ENCODE measurements at places on chromosomes 2 and 18.
A peak's percentile ranks its signal among the peaks of the same experiment; 100 is the strongest.

- no peaks in the 10 kb centered on the region for H3K27me3 ChIP-seq
- H3K4me1 ChIP-seq: no peaks in the 10 kb centered on the region
- no peaks in the 10 kb centered on the region for H3K36me3 ChIP-seq
- H3K27ac ChIP-seq: peak overlapping the region; percentile 74
- no peak for DNase-seq
Measured at GRCh38 chr18:26457611-26458353, 90.6 kb downstream of the KCTD1 start.

- H3K27me3 ChIP-seq: no peaks in the 10 kb centered on the region
- H3K27ac ChIP-seq: peak overlapping the region; percentile 8
- peak overlapping the region; percentile 63 for H3K4me3 ChIP-seq
- DNase-seq: no peak
Measured at GRCh38 chr2:173354073-173354581, 545 bp upstream of the CDCA7 start.

GRCh38 chr2:151570191-151570590 is 160.5 kb downstream of the RIF1 start:
- no peaks in the 10 kb centered on the region for H3K4me1 ChIP-seq
- H3K36me3 ChIP-seq: no peaks in the 10 kb centered on the region
- DNase-seq: no peak
- H3K27me3 ChIP-seq: no peaks in the 10 kb centered on the region

DNA sequence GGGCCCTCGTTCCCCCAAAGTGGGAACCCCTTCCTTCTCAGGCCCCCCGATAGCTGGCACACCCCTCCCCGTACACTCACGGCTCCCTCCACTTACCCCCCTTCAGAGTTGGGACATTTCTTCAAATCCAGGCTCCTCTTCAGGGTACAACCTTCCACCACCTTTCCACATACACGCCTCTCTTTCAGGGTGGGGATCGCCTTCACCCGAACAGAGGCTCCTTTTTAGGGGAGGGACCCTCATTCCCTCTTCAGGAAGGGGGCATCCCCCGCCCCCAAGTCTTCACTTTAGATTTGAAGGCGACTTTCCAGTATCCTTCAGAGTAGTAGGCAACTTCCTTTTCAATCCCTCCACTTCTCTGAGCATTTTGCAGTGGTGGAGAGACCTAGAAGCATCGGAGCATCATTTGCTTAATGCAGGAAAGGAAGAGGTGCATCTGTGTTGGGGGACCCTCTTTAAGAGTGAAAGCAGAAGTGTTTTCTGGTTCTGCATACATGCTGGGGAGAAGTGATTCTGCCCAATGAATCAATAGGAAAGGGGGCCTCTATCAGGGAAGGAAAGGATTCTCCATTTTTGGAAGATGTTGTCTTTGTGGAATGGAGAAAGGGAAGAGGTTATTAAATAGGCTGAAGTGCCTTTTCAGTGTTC is 845 bp downstream of the EML4 start:
- peak overlapping the region; percentile 80 for H3K4me3 ChIP-seq
- H3K36me3 ChIP-seq: no peaks in the 10 kb centered on the region
- no peaks in the 10 kb centered on the region for H3K4me1 ChIP-seq
- H3K27me3 ChIP-seq: no peaks in the 10 kb centered on the region

- no peak for DNase-seq
- peak overlapping the region; percentile 83 for H3K27ac ChIP-seq
- H3K27me3 ChIP-seq: no peaks in the 10 kb centered on the region
- H3K4me3 ChIP-seq: peak overlapping the region; percentile 45
Measured at GRCh38 chr2:102187496-102188150, 800 bp downstream of the IL1RL2 start.

GRCh38 chr2:25819597-25820039 is 58.7 kb downstream of the ASXL2 start:
- no peaks in the 10 kb centered on the region for H3K36me3 ChIP-seq
- DNase-seq: no peak
- no peak overlapping the region for H3K4me3 ChIP-seq
- no peaks in the 10 kb centered on the region for H3K4me1 ChIP-seq
- no peaks in the 10 kb centered on the region for H3K27me3 ChIP-seq

- no peak for DNase-seq
- H3K4me3 ChIP-seq: no peak overlapping the region
- H3K4me1 ChIP-seq: no peaks in the 10 kb centered on the region
- H3K27ac ChIP-seq: no peak overlapping the region
- H3K27me3 ChIP-seq: no peaks in the 10 kb centered on the region
- no peaks in the 10 kb centered on the region for H3K36me3 ChIP-seq
Measured at GRCh38 chr2:14352067-14352466, 280.4 kb upstream of the LRATD1 start.

GRCh38 chr18:56593906-56594305 is 44.5 kb downstream of the TXNL1 start:
- no peak overlapping the region for H3K27ac ChIP-seq
- H3K36me3 ChIP-seq: no peaks in the 10 kb centered on the region
- no peak overlapping the region for H3K4me3 ChIP-seq
- no peaks in the 10 kb centered on the region for H3K4me1 ChIP-seq
- H3K27me3 ChIP-seq: no peaks in the 10 kb centered on the region

- no peaks in the 10 kb centered on the region for H3K4me1 ChIP-seq
- DNase-seq: no peak
- H3K27ac ChIP-seq: no peak overlapping the region
- H3K36me3 ChIP-seq: no peaks in the 10 kb centered on the region
- H3K4me3 ChIP-seq: no peak overlapping the region
- no peaks in the 10 kb centered on the region for H3K27me3 ChIP-seq
Measured at GRCh38 chr2:183244300-183244844, 120.1 kb downstream of the NUP35 start.

- H3K4me1 ChIP-seq: peaks cover 5% of the 10 kb centered on the region
- no peak overlapping the region for H3K27ac ChIP-seq
- no peaks in the 10 kb centered on the region for H3K36me3 ChIP-seq
Measured at GRCh38 chr2:24508878-24509277, 17.8 kb downstream of the NCOA1 start.

- no peaks in the 10 kb centered on the region for H3K4me1 ChIP-seq
- peak overlapping the region; percentile 53 for H3K27ac ChIP-seq
- no peak for DNase-seq
- no peaks in the 10 kb centered on the region for H3K36me3 ChIP-seq
- no peak overlapping the region for H3K4me3 ChIP-seq
Measured at GRCh38 chr2:233267516-233268245, 16.2 kb downstream of the ATG16L1 start.

GRCh38 chr2:200321780-200322534 is 15.5 kb downstream of the SPATS2L start:
- H3K27me3 ChIP-seq: no peaks in the 10 kb centered on the region
- H3K4me3 ChIP-seq: no peak overlapping the region
- H3K27ac ChIP-seq: no peak overlapping the region
- H3K36me3 ChIP-seq: no peaks in the 10 kb centered on the region
- DNase-seq: no peak
- H3K4me1 ChIP-seq: peaks cover 5% of the 10 kb centered on the region

GRCh38 chr2:57022496-57022895 is 838.7 kb downstream of the CCDC85A start:
- no peak for DNase-seq
- H3K27me3 ChIP-seq: no peaks in the 10 kb centered on the region
- no peaks in the 10 kb centered on the region for H3K36me3 ChIP-seq
- no peak overlapping the region for H3K27ac ChIP-seq
- no peak overlapping the region for H3K4me3 ChIP-seq
- H3K4me1 ChIP-seq: no peaks in the 10 kb centered on the region

- no peak for DNase-seq
- no peaks in the 10 kb centered on the region for H3K4me1 ChIP-seq
- no peak overlapping the region for H3K27ac ChIP-seq
- no peak overlapping the region for H3K4me3 ChIP-seq
Measured at GRCh38 chr2:238775591-238775990, 72.3 kb upstream of the TWIST2 start.

- DNase-seq: no peak
- no peak overlapping the region for H3K27ac ChIP-seq
- H3K36me3 ChIP-seq: no peaks in the 10 kb centered on the region
Measured at GRCh38 chr2:236883819-236884218, 201.9 kb upstream of the COPS8 start.

DNA sequence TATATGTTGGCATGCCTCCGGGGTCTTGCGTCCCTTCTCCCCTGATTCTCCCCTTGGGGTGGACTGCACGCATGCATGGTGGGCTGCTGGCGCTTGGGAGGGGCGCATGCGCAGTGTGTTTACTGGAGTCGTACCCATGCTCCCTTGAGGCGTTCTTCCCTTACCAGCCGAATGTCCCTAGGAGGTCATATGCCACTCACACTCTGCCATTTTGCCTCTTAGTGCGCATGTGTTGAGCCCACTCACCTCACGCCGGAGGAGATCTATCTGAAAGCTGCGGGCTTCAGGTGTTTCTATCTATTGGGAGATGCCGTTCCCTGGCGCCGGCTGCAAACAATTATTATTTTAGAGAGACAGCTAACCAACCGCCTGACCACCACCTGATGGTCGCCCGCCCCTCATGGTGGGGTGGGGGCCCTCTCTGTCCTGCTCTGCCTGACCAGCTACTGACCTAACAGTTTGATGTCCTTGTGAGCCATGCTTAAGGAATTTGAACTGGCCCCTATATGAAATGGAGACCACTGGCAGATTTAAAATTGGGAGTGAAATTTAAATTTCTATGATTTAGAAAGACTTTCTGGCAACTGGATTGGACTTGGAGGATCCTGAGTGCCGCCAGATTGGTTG is 179.6 kb downstream of the RNF144A start:
- no peak overlapping the region for H3K4me3 ChIP-seq
- H3K27ac ChIP-seq: no peak overlapping the region
- H3K36me3 ChIP-seq: no peaks in the 10 kb centered on the region

- no peaks in the 10 kb centered on the region for H3K36me3 ChIP-seq
- H3K4me3 ChIP-seq: no peak overlapping the region
- no peak for DNase-seq
- H3K27me3 ChIP-seq: no peaks in the 10 kb centered on the region
- H3K4me1 ChIP-seq: no peaks in the 10 kb centered on the region
Measured at GRCh38 chr2:101219246-101219645, 33.4 kb upstream of the CNOT11 start.

DNA sequence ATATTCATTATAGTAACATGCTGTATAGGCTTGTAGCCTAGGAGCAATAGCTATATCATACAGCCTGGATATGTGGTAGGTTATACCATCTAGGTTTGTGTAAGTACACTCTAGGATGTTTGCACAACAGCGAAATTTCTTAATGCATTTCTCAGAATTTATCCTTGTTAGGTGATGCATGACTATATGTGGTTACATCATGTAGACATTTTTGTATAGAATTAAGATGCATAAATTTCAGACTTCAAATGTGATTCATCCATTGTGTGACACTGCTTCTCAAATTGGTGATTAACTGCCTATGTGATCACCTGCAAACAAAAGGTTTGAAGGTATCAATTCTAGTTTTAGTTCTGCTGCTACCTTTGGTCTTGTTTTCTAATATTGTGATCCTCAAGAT is 1787.0 kb upstream of the PIK3C3 start:
- H3K4me1 ChIP-seq: no peaks in the 10 kb centered on the region
- no peaks in the 10 kb centered on the region for H3K27me3 ChIP-seq
- H3K36me3 ChIP-seq: no peaks in the 10 kb centered on the region
- no peak overlapping the region for H3K4me3 ChIP-seq

DNA sequence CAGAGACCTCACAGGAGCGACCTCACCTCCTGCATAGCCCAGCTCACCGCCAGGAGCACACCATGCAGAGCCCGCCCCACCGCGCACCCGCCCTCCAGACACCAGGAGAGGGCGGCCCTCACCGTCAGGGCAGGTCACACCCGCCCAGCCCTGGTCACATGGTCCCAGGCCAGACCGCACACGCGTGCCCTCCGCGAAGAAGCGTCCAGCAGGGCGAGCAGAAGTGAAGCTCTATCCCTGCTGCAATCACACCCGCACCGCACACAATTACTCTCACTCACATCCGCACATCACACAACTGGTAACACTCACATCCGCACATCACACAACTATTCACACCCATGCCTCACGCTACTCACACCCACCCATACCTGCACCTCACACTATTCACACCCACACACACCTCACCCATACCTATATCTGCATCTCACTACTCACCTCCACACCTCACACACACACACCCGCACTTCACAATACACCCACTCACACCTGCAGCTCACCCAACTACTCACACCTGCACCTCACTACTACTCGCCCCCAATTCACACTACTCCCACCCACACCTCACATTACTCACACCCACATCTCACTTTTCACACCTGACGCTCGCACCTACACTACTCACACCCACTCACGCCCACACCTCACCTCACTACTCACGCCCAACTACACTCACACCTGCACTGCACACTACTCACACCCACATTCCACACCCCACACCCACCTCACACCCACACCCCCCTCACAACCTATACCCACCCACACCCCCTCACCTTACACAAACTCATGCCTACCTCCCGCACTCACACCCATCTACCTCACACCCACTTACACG is 242.0 kb downstream of the HDAC4 start:
- no peaks in the 10 kb centered on the region for H3K4me1 ChIP-seq
- no peak for DNase-seq
- H3K4me3 ChIP-seq: no peak overlapping the region
- H3K27me3 ChIP-seq: no peaks in the 10 kb centered on the region
- H3K36me3 ChIP-seq: no peaks in the 10 kb centered on the region

DNA sequence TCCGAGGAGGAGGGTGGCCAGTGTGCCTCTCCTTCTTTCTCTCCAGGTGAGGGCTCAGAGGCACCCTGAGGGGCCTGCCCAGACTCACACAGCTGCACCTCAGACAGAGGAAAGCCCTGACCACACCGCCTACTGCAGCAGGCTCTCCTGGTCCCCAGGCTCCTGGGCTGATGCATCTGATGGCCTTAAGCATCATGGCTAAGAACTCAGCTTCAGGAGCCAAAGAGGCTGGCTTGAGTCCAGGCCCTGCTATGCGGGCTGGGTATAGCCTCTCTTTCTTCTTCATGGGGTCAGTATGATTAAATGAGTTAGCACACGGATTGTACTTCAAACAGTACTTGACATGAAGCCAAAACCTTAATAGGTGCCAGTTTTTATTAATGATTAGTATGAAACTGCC is 89.6 kb downstream of the TGFA start:
- no peak for DNase-seq
- no peaks in the 10 kb centered on the region for H3K4me1 ChIP-seq
- no peaks in the 10 kb centered on the region for H3K36me3 ChIP-seq
- H3K27ac ChIP-seq: no peak overlapping the region
- H3K27me3 ChIP-seq: no peaks in the 10 kb centered on the region

DNA sequence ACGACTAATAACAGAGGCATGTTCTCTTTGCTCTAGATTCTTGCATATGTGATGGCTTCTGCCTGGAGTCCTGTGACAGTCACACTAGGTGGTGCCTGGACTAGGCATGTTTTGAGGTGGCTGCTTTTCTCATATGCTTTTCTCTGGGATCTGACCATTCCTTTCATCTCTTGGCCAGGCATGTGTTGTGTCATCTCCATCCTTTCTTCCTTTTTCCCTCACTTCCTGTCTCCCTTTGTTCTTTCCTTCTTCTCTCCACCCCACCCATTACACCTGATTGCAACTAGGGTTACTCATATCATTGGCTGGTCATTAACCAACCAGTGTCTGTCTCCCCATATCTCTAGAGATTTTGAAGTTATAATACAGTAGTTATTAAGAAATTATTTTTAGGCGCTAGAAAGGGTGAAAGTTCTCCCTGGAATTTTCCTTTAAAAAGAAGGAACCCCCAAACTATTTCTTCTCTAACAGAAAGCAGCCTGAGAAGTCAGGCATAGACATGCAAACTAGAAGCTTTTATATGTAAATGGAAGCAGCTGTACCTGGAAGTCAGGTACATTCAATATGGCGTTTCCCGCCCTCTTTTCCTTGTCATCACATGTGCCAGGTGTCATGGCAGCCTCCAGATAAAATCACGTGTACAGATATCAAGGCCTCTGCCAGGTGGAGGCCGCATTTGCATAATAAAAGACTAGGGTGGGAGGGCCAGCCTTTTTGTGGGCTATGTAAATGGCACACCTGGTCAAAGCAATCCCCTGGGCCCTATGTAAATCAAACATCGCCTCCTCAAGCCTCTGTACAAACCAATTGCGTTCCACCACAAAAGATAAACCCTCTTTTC is 220.4 kb upstream of the MEX3C start:
- H3K36me3 ChIP-seq: no peaks in the 10 kb centered on the region
- DNase-seq: no peak
- no peak overlapping the region for H3K4me3 ChIP-seq
- no peak overlapping the region for H3K27ac ChIP-seq
